HFFc6 (cell line): ENCODE measurements at places on chromosomes 4 and X. TPM values are rescaled to one million over a fixed set of nuclear protein-coding genes. Genes with fewer than 3 reads are reported as not detected.

The TMSB15A gene
- 1.2 to 3.2 TPM (median 2.5 TPM) in 3 replicates for total RNA-seq

The WNK3 gene
- total RNA-seq, result not detected in 3 replicates

The TBC1D8B gene
- 13.7 to 18.0 TPM (median 14.5 TPM) in 3 replicates for total RNA-seq

The SH3D19 gene
- total RNA-seq, result 40.2 to 48.4 TPM (median 44.7 TPM) in 3 replicates

The JCHAIN gene
- total RNA-seq, result 0.15 to 2.0 TPM (median 0.66 TPM) in 3 replicates

The ENOPH1 gene
- total RNA-seq, result 29.8 to 34.1 TPM (median 33.8 TPM) in 3 replicates

The MND1 gene
- total RNA-seq, result 3.4 and 7.6 TPM in 2 replicates

The FAM13A gene
- 8.3 to 11.2 TPM (median 9.0 TPM) in 3 replicates for total RNA-seq
